ENCODE measurements at places on chromosomes 13 and 19.
A peak's percentile ranks its signal among the peaks of the same experiment; 100 is the strongest.

DNA sequence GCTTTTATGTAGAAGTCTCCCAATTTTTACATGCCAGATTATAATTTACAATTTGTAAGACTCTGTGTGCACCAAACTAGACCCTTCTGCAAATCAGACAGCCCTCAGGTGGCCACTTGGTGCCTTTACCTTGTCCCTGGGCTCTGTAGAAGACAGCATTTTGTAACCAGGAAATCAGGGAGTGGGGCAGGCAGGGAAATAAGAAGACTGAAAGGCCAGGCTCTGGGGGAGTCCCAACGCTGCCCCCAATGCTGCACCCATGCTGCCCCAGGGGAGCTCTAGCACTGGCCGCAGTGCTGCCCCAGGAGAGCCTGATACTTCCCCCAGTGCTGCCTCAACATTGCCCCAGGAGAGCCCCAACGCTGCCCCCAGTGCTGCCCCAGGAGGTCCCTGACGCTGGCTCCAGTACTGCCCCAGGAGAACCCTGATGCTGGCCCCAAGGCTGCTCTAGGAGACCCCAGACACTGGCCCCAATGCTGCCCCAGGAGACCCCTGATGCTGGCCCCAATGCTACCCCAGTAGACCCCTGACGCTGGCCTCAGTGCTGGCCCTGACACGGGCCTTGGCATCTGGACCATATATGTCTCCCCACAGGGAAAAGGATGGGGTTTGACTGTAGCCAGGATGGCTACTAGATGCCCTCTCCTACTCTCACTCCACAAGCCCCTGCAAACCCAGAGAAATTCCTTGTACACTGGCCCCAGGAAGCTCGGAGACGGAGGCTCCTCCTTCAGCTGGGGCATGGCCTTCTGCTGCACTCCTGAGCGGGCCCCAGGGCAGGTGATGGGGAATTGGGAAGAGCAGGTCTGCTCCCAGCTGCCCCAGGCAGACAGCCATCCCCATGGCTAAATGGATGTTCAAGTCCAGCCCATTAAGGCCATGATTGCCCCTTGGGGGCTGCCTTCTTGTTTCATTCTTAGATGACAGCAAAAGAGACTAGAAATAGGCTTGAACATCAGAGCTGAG, 23.6 kb downstream of the VSTM2B start:
- DNase-seq: no peak

- DNase-seq: no peak
These were observed 34.4 kb downstream of the NUP58 start for GRCh38 chr13:25335856-25336255.

- DNase-seq: no peak
These were observed 19.7 kb downstream of the CEACAM16 start for GRCh38 chr19:44718441-44719261.

DNA sequence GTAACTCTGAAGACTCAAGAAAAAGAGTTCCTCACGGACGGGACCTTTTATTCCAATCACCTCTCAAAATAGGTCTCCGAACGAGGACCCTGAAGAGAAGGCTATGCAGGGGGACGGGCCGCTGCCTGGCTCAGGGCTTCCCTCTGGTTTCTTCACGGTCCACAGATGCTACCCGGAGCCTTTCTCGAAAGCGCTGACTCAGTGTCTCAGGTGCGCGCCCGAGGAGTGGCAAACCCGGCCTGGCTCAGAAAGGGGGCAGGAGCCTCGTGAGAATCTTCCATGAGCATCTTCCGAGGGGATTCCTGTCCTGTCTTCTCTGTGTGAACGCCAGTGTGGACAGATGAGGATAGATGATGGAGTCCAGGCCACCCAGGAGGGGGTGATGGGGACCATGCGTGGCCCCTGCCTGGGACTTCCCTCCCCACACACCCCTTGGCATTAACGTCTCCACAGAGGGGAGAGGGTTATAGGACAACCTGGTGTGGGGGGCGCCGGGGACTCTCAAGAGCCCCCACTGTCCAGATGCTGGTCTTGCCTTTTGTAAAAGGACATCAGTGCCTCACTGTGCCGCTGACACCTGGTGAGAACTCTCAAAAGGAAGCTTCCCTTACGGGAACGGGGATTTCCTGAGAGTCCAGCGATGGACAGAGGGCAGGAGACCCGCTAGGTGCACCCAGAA, 16.5 kb downstream of the LSM4 start:
- no peak for DNase-seq

DNA sequence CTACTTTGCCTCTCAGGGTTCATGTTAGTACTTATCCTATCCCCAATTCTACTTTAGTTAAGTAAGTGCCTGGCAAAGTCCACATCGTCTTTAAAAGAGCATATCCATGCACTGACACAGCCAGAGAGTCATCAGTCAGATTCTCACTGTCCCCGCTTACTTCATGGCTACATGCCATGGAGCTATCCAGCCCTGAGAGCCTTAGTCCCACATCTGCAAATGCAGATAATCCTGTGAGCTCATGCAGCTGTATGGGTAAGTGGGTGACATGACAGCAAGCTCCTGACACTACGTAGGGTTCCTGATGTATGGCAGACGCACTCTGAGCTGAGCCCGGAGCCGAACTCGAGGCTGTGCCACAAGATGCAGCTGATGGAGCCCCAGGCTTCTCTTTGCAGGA, 661.5 kb downstream of the LIG4 start:
- no peak for DNase-seq

GRCh38 chr13:78832461-78832860, 173.5 kb upstream of the OBI1 start:
- no peak for DNase-seq

- no peak for DNase-seq
These were observed 456.6 kb downstream of the FGF9 start for GRCh38 chr13:22127277-22128164.

GRCh38 chr19:6551607-6552450, 21.0 kb downstream of the TNFSF9 start:
- peak; percentile 27 for DNase-seq

GRCh38 chr19:54464630-54465425, 1.2 kb upstream of the LENG9 start:
- peak; percentile 48 for DNase-seq

- no peak for DNase-seq
These were observed 1.3 kb downstream of the TNNT1 start for GRCh38 chr19:55147545-55148251.

DNA sequence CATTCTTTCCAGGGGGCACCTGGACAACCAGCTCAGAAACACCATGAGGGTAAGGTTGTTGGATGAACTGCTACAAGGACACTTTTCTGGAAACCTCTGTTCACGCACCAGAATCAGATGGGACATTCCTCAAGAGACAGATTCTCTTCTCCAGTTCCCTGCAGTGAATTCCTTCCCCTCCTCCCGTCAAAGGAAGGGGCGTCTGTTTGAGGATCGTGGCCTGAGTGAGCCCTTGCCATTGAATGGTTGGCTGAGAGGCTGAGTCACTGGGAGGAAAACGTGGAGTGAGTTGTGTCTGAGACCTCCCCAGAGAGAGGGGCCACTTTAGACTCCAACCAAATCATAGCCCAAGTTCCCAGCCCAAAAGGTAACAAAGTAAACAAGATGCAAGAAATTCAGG, 79.4 kb upstream of the ZNF507 start:
- DNase-seq: no peak

DNA sequence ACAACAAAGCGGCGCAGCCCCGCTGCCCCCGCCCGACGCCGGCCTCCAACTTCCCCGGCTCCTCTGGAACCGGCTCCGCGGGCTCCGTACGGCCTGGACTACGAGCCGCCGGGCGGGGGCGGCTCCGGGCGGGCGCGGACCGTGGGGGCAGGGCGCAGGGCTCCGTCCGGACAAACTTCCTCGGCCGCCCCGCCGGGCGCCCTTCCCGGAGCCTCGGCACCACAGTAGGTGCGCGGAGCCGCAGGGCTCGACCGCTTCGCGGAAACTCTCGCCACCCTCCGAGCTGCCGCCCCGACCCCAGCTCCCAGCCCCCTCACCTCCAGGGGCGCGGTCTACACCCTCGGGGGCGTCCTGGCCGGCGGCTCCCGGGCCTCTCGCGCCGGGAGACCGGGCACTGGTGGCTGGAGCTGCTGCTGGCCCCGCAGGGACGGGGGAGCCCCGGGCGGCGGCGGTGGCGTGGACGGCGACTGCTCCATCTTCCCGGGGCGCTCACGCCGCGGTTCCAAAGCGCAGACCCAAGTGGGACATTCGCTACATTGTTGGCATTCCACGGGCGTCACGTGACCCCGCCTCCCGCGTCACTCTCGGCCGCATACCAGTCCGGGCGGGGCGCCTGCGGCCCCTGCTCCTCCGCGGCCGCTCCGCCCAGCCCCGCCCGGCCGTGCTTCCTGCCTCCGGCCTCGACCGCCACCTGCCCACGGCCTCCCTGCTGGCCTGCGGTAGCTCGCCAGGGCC, at the start of gene LATS2:
LATS2 (minus strand) TSS at position 558 of the 735 bp plus-strand sequence. CDS start 15,560 bp downstream, outside the sequence.
- DNase-seq: peak; percentile 42

DNA sequence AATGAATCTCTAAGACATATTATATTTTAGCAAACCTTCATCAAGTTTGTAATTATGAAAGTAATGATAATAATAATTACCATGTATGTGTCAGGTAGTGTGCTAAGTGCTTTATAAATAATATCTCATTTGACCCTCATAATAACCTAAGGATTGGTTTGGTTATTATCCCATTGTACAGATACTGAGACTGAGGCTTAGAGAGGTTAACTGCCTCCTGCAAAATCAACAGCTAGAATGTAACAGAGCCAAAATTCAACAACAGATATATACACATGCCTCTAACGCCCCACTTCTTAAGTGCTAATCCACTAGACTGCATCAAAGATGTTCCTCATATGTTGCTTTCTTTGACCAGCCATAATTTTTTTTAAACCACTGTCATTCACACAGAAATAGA, 140.8 kb downstream of the ZAR1L start:
- no peak for DNase-seq

GRCh38 chr19:9848762-9849161, 13.6 kb downstream of the PIN1 start:
- DNase-seq: no peak

- DNase-seq: no peak
These were observed 4.9 kb upstream of the OR7A17 start for GRCh38 chr19:14890643-14891379.

DNA sequence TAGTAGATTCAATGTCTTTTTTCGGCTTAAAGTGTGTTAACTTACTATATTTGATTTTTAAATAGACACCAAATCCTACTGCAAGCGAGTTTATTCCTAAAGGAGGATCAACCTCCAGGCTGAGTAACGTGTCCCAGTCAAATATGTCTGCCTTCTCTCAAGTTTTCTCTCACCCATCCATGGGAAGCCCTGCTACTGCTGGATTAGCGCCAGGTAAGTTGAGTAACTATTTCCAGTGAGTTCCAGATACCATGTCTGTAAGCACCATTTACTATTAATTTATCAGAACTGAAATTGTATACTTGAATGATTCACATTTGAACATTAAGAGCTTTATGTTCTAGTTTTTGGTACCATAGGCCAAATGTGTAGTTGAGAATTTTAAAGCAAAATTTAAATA, 81.8 kb downstream of the PAN3 start:
- no peak for DNase-seq

DNA sequence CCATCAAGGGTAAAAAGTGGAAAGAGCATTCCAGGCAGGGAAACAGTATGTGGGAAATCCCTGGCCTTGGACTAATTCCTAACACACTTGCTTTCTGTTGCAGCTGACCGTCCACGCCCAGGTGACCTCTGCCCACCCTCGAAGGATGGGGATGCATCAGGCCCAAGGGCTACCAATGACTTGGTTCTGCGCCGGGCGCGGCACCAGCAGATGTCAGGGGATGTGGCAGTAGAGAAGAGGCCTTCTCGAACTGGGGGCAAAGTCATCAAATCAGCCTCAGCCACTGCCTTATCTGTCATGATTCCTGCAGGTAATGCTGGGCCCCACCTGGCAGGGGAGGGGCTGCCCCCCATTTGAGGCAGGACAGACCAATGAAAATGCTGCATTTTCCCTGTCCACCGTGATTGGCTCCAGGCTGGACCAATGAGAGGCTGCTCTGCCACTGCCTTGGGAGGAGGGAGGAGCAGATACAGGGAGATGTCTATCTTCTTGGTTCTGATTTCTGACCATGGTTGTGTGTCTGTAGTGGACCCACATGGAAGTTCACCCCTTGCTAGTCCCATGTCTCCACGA, 12.6 kb downstream of the DNASE2 start:
- no peak for DNase-seq

GRCh38 chr13:95239283-95239682, 62.0 kb downstream of the ABCC4 start:
- no peak for DNase-seq

All from stimulated activated CD8-positive, alpha-beta memory T cell treated with anti-CD3 and anti-CD28 coated beads, Interleukin-15, amount 100 ng/mL, for 4 hours (primary cell).